ENCODE measurements at places on chromosomes 16 and 17. TPM values are rescaled to one million over a fixed set of nuclear protein-coding genes. Genes with fewer than 3 reads are reported as not detected.

DNA sequence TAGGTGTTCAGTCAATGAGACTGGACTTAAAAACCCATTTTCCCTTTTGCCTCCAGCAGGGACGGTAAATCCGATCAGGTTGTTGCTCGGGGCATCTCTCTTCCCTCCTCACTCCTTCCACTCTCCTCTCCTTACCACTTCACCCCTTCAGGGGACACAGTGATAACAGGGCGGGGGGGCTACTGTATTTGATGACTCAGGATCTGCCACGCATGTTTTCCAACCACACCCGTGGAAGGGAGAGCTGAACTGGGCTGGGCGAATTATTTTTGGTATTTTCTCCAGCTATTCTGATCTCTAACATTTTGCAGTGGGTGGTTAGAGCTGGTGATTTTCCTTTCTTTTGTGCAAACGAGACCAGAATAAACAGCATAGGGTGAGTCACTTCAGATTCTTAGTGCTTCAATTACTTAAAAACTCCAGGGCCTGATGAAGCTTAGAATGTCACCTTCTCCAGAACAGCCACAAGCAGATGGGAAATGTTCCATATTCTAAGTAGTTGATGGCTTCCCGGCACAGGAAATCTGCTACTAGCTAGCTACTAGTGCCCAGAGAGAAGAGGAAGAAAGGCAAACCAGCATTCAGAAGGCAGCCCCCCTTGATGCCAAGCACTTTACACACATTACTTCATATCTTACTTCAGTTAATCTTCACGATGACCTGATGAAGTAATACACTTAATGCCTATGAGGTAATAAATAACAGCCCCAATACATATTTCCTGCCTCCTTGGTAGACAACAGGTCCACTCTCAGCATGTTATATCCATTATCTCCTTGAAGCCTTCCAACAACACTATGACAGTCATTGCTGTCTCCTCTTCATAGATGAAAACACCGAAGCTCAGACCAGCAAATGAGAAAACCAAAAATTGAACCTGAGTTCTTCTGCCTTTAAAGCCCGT, 74.1 kb downstream of the ASIC2 start:
- DNase-seq, result no peak

- no peak for DNase-seq
Observed at GRCh38 chr16:66322174-66322573, 44.3 kb upstream of the CDH5 start.

- DNase-seq, result no peak
Observed at GRCh38 chr16:50144211-50144610, 8.9 kb upstream of the TENT4B start.

GRCh38 chr17:51629232-51629631, 368.9 kb downstream of the UTP18 start:
- no peak for DNase-seq

GRCh38 chr16:17776888-17777287, 306.1 kb upstream of the XYLT1 start:
- DNase-seq, result no peak

The CCDC154 gene
- total RNA-seq, result 0.80 TPM

The MT1H gene
- not detected for total RNA-seq

Data from activated T-helper 2 cell treated with anti-CD3 and anti-CD28 coated beads, Interferon-gamma antibody, Interleukin-2, Interleukin-4, amounts not matched to agents 10 μg/mL and 5 μg/mL and 100 μg/mL, durations not matched to agents 14 hours and 24 hours and 36 hours (primary cell).